ENCODE measurements at places on chromosomes 3 and 15.

DNA sequence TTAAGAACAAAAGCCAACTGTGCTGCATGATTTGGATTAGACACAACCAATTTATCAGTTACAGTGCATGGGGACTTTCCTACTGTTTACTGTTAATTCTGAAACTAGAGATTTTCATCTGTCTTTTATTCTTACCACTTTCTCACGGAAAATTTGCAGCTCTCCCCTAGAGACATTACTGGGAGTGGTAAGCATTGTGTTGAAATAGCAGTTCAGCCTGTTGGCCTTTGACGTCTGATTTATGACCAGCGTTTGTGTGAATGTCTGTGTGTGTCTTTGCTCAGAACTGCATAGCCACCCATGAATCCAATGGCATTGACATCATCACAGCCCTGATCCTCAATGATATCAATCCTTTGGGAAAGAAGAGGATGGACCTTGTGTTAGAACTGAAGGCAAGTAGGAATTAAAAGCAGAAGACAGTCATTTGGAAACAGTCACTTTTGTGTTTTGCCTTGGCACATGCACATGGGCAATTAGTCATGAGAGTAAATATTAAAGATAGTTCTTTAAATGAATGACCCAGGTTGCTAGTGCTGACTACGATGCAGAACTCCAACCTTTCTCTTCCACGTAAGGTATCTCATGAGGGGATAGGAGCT lies 202.2 kb upstream of the BHLHE40 start:
- no peak for DNase-seq

DNA sequence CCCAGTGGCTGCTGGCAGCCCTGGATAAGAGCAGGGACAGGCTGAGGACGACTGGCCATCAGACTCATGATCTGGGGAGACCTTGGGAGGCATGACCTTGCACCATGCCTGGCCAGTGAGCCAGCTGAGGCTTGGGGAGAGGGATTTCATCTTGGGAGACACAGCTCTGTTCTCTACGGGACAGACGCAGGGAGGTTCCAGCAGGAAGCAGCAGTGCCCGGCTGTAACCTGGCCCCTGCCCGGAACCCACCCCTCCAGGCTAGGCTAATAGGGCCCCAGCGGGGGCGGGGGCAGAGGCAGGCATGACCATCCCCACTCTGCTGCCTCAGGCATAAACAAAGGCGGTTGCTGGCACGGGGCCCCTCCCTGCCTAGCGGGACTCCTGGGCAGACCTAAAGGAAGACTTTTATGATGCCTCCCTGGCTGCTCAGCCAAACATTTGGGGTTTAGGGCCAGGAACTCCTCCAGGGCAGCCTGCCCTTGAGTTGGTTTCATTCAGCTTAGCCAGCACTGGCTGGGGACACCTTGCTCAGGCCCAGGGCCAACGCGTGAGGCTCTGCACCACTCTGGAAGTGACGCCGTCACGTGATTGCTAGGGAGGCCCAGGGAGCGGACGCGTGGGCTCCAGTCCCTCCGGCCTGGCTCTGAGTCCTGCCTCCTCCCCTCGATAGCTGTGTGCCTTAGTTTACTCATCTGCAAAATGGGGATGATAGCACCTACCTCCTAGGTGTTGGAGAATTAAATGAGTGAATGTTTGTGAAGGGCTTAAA lies 27.6 kb downstream of the HDAC11 start:
- no peak for DNase-seq

- no peak for DNase-seq
These were observed 100.6 kb downstream of the DNAJB8 start for GRCh38 chr3:128366136-128366535.

- no peak for DNase-seq
These were observed 112.3 kb downstream of the NR1I2 start for GRCh38 chr3:119894195-119894594.

DNA sequence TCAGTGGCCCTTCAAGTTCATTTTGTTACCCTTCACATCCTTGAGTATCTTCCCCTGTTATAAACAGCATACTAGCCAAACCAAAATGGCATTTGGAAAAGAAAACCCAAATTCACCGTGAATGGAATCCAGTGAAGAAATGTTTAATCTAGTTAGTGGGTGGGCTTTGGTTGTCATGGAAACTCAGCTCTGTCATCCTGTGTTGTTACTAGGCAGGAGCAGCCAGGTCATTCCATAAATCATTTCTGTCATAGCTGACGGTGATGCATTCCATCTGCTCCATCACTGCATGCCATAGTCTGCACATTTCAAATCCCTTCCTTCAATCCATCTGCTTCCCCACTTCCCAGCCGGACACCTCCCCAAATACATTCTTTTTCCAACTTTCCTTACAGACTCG lies 140.4 kb upstream of the CGNL1 start:
- DNase-seq, result no peak

GRCh38 chr15:80596521-80596976 lies 98.6 kb upstream of the ABHD17C start:
- no peak for DNase-seq

GRCh38 chr3:50913260-50913659 lies 238.5 kb downstream of the DOCK3 start:
- no peak for DNase-seq

Measured in stimulated activated CD4-positive, alpha-beta T cell treated with anti-CD3 and anti-CD28 coated beads, Interleukin-12 subunit alpha, Interleukin-12 subunit beta, amount 100 ng/mL, for 48 hours (primary cell).